Omental fat pad (tissue), 4 donors: ENCODE measurements at places on chromosomes 6 and 20. TPM values are rescaled to one million over a fixed set of nuclear protein-coding genes. Genes with fewer than 3 reads are reported as not detected.

GRCh38 chr6:11262242-11262641 lies 29.8 kb upstream of the NEDD9 start:
- DNase-seq = no peak

DNA sequence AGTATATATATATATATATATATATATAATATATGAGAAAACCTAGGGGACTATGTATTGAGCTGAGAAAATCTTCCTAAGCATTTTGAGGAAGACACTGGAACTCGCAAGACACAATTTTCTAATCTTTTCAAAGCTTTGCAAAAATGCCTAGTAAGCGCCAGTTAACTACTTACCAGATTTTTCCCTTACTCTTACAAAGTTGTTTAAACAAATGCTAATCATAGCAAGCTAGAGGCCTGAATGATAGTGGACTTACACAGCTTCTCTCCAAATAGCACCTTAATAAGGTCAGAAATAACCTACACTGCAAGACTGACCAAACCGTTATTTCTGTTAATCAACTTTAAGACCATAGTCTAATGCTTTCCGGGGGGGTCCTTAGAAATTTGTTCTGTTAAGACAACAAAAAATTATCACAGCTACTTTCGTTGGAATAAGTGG lies 56.1 kb upstream of the HFE start:
- DNase-seq = no peak

DNA sequence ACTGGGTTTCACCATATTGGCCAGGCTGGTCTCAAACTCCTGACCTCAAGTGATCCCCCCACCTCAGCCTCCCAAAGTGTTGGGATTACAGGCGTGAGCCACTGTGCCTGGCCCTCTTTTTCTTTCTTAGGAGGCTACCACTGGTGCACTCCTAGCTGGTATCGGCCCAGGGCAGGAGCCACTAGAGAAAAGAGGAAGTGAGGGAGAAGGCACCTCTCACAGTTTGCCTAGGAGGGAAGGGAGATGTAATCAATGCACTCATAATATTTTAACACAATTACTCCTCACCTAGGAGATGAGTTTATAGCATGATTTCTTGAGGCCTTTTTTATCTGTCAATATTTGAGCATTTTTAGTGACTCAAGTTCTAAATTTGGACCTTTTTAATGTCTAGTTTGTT lies 189.0 kb upstream of the SOX4 start:
- no peak for DNase-seq

- no peak for DNase-seq
Measured at GRCh38 chr20:37251825-37252477, 9.7 kb downstream of the GHRH start.

- no peak for DNase-seq
Measured at GRCh38 chr20:25194333-25194972, 1.1 kb upstream of the ENTPD6 start.

DNA sequence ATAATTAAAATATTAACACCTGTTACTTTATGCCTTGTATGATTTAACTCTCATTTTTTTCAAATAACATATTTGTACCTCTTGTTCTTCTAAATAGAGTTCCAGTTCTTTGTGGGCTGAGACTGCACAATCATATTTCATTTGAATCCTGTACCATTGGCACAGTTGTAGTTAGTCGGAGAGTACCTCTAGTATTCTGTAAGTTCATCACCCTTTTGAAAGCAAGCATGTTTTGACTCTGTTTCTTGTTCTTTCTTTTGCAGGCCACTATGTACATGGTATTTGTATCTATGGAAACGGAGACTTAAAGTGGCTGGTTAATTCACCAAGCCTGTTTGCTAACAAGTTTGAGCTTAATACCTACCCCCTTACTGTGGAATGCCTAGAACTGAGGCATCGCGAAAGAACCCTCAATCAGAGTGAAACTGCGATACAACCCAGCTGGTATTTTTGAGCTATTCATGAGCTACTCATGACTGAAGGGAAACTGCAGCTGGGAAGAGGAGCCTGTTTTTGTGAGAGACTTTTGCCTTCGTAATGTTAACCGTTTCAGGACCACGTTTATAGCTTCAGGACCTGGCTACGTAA lies 68.2 kb downstream of the C6orf52 start:
- DNase-seq = no peak

GRCh38 chr6:85451565-85452306 lies 1.9 kb downstream of the NT5E start:
- DNase-seq = no peak

- peak; percentile 43 for DNase-seq
Measured at GRCh38 chr6:32255199-32256153, 31.6 kb upstream of the NOTCH4 start.

GRCh38 chr6:148657048-148657447 lies 89.8 kb upstream of the UST start:
- no peak for DNase-seq

GRCh38 chr20:34927736-34928135 lies 27.9 kb downstream of the GSS start:
- no peak for DNase-seq

DNA sequence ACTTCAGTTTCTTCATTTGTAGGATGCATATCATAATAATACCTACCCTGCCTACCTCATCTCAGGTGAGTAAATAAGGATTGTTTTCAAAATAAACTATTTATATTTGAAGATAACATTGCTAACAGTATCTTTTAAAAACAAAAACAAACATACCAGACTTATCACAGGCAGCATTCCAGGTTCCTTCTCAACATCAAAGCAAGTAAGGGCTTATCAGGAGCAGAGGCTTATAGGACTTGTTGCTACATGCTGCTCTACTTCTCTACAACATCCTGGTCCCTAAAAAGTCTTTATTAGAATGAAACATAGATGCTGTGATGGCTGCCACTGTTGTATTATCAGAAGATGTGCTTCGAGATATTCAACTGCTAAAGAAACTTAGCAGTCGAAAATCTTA lies 149.2 kb upstream of the PRDM1 start:
- no peak for DNase-seq

DNA sequence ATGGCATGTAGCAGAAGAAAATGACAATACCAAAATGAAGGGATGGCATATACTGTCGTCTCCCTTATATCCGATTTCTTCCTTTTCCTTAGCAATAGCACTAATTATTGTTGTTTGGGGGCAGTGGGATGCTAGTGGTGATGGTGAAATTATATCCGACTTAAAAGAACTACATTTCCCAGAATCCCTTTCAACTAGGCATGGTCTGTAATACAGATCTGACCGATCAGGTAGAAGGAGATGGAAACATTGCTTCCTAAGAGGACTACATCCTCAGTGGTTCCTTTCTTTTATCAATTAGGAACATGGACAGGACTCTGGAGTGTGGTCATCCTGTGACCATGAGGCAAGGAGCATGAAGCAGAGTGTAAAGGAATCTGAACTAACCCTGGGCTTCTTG lies 532.6 kb downstream of the CBLN4 start:
- DNase-seq = no peak

DNA sequence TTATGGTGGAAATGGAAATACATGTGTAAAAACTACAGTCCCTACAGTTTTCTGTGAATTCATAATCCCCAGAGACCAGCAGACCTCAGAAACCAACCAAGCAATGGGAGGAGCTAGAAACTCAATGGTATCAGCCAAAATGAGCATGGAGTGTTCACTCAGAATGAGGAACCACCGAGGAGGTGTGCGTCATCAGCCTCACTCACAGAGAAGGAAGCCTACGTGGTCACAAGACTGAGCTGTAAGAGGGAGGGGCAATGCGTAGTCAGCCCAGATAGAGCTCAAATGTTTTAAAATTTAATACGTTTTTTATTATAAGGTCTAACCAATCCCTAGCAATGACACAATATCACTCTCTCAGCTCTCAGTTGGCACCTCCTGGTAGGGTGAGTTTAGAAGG lies 17.4 kb downstream of the MYLK4 start:
- DNase-seq = no peak

The DSE gene
- 145 TPM for total RNA-seq

The HLA-DRA gene
- total RNA-seq = 288 TPM

The GSTA3 gene
- total RNA-seq = not detected

The PRICKLE4 gene
- total RNA-seq = 1.6 TPM

The CPXM1 gene
- total RNA-seq = 39.1 TPM

The TFAP2D gene
- total RNA-seq = not detected

The MARCKS gene
- 45.4 TPM for total RNA-seq

The FAM8A1 gene
- total RNA-seq = 26.5 TPM

The RPRD1B gene
- 33.5 TPM for total RNA-seq

The GLP1R gene
- total RNA-seq = not detected

The LY6G6C gene
- not detected for total RNA-seq

The TRIM31 gene
- total RNA-seq = not detected
